NCI-H1105 (cell line): ENCODE measurements at places on chromosomes 11 and 22.

DNA sequence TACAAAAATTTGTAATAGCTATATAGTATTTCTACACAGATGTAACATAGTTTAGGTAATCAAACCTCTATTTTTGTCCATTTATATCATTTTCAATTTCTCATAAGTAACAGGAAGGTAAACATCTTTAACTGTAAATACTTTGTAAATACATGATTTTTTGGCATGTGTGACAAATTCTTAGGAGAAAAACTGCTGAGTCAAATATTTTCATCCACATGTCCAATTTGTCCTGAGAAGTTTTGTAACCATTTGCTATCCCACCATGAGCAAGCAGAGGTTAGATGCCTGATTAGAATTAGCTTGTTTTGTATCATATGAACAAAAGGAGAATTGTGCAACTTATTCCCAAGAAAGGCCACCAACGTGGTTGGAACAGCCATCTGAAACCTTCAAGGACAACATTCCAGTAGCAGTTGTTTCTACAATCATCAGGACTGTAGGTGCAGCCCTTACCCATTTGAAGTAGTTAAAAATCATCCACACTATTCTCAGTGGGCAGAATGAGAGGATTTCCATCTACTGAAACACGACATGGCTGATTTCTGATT, 139.6 kb upstream of the MPPED2 start:
- DNase-seq: no peak

GRCh38 chr11:118531597-118532084, 649 bp downstream of the TMEM25 start:
- no peak for DNase-seq

- no peak for DNase-seq
These were observed 6.8 kb downstream of the CCDC188 start for GRCh38 chr22:20143883-20144665.

DNA sequence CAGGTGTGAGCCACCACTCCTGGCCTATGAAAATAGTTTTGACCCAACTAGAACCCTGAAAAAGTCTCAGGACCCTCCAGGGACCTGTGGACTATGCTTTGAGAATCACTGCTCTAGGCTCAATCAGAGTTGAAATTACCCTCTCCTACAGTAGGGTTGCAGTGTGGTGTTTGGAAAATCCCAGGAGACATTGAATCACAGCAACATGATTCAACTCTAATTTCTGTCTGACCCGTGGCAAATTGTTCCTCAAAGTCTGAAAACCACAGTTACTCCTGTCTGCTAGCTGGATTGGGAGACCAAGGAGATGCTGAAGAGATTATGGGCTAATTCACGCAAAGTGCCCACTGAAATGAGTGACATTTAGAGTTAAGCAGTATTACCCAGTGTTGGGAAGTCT, 5.4 kb upstream of the MTMR3 start:
- DNase-seq: no peak

- no peak for DNase-seq
These were observed 796.3 kb upstream of the ANO3 start for GRCh38 chr11:25535467-25536272.

- no peak for DNase-seq
These were observed 28.6 kb upstream of the MUC5AC start for GRCh38 chr11:1129143-1129610.

- DNase-seq: no peak
These were observed 6.5 kb downstream of the MMP1 start for GRCh38 chr11:102791271-102792036.

DNA sequence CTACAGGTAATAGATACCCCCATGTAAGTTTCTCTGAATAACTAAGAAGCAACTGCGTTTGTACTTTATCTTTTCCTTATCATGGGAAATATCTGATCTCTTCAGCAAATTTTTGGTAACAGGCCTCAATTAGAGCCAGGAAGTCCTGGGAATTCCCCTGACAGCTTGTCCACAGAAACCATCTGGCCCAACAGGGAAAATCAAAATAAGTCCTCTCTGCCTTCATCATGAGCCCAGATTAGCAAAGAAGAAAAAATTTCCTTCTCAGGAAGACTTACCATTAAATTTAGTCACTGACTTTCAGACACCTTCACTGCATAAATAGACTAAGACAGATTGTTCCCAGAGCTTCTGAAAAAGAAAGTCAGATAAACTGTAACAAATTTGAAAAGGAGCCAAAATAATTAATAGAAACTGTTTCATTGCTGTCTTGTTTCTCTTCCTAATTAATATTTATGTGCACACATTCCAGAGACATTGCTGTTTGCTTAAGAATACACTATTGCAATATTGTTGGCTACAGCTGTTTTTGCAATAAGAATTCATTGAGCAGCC, 278.1 kb upstream of the FAT3 start:
- DNase-seq: no peak

- DNase-seq: no peak
These were observed 18.4 kb downstream of the STIM1 start for GRCh38 chr11:3873712-3874349.

GRCh38 chr22:39289533-39289932, 29.9 kb downstream of the RPL3 start:
- DNase-seq: no peak

DNA sequence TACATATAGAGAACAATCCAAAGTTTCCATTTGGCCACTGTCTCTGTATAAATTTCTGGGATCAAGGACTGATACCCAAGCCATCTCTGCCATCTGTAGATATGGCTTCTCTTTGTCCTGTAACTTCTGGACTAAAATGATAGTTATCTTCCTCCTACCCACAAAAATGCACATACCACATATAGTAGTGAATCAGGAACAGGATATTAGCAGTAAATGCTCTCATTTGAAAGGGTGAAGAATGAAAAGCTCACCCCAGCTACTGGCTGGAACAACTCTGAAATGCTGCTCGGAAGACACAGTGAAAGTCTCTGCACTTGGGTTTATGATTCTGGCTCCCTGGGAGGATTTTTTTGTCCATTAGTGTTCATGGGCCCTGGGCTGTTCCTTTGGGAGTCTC, 856.4 kb upstream of the LRRC4C start:
- no peak for DNase-seq

DNA sequence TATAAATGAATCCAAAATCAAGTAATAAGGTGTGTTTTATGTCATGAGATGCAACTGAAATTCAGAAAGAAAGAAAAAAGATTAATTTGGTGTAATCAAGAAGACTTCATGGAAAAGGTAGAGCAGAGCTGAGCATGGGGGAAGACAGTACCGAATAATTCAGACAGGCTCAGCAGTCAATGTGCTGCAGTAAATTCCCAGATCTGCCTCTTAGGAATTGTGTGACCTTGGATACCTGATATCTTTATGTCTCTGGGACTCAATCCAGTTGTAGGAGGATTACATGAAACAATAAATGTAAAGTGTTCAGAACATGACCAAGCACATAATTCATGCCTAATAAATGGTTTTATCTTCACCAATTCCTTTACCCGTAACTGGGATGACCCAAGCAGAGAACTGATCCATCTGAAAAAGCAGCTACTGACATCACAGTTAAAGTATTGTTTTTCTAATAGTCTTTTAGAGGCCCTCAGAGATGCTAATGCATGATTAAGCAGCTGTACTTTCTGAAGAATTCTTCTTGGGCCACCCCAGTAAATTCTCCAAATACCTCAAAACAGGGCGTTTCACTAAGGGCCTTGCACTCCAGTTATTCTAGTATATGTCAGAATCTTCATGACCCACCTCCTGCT, 7.8 kb downstream of the MS4A12 start:
- DNase-seq: no peak

GRCh38 chr11:72221386-72222075, 3.0 kb upstream of the INPPL1 start:
- no peak for DNase-seq
